T-cell (primary cell): ENCODE measurements at places on chromosomes 7 and 10. TPM values are rescaled to one million over a fixed set of nuclear protein-coding genes. Genes with fewer than 3 reads are reported as not detected.

DNA sequence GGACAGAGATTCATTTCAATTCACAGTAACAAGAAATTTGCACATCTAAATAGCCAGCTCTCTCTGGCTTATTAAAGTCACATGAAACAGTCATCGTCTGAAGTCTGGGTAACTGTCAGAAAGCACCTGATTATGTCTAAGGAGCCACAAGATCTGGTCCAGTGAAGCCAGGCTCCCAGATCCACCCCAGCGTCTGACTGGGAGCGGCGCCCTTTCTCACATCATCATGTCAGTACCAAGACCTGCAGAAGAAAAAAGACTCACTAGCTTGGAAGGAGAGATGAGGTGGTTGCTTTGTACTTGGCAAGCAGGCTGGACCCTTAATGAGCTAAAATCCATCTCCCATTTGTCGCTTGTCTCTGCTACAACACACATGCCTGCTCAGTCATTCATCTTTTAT lies 58.4 kb downstream of the VOPP1 start:
- no peaks in the 10 kb centered on the region for H3K4me1 ChIP-seq
- no peak overlapping the region for H3K27ac ChIP-seq
- no peak for DNase-seq
- no peaks in the 10 kb centered on the region for H3K27me3 ChIP-seq
- peaks cover 3% of the 10 kb centered on the region for H3K36me3 ChIP-seq

DNA sequence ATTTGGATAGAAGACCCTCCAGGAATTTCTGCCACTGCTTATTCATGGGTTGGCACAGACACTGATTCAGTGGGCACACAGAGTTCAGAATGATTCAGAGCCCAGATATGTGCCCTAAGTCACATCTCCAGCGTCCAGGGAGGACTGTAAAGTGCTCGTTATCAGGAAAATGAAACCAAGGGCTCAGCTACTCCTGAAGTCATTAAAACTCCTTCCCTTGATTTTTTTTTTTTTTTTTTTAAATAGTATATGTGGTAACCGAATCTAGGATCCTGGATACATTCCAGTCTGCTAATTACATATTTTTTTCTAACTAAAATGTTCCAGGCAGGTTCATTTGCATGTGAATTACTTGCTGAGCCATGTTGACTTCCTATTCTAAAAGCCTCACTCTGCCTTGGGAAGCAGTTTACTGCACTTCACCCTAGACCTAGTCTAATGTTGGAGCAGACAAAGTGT lies 34.7 kb downstream of the MET start:
- no peak overlapping the region for H3K27ac ChIP-seq
- no peak for DNase-seq
- H3K27me3 ChIP-seq = no peaks in the 10 kb centered on the region
- H3K4me1 ChIP-seq = no peaks in the 10 kb centered on the region

DNA sequence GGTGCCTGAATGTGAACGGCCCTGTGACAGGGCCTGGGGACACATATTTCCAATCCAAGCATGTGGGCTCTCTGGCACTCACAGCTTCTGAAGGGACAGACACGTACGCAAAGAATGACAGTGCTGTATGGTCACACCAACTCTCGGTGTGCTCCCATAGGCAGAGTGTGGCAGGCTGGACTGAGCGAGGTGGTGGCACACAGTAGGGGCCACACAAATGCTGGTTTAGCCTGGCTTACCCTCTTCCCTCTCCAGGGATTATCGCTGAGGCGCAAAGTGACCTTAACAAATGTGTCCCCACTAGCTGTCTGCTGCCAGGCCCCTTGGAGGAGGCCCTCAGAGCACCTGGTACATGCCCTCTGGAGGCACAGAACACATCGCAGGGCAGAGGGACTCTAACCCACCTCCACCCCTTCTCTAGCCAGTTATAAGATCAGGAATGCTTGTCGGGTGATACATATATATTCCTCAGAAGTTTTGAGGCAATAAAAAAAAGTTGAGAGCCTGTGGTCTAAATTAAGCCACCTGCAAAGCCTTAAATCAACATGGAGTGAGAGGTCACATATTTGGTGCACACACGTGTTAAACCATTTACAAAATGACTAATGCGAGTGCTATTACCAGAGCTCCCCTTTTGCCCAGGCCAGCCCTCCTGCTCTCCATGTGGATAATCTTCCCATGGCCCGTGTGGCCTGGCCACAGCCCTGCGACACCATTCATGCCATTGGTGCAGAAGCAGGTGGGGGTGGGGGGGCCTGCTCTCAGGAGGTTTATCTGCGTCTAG lies 262.8 kb upstream of the GRB10 start:
- no peaks in the 10 kb centered on the region for H3K36me3 ChIP-seq
- H3K4me1 ChIP-seq = no peaks in the 10 kb centered on the region
- no peak overlapping the region for H3K27ac ChIP-seq
- no peak for DNase-seq
- peaks cover 8% of the 10 kb centered on the region for H3K27me3 ChIP-seq

- DNase-seq = no peak
- H3K4me1 ChIP-seq = peaks cover 18% of the 10 kb centered on the region
- no peaks in the 10 kb centered on the region for H3K36me3 ChIP-seq
- H3K27me3 ChIP-seq = peaks cover 5% of the 10 kb centered on the region
These were observed 369 bp upstream of the SCIN start for GRCh38 chr7:12570168-12570533.

GRCh38 chr7:47625861-47626715 lies 44.2 kb upstream of the TNS3 start:
- H3K36me3 ChIP-seq = no peaks in the 10 kb centered on the region
- H3K4me3 ChIP-seq = no peak overlapping the region
- H3K27ac ChIP-seq = no peak overlapping the region
- H3K4me1 ChIP-seq = no peaks in the 10 kb centered on the region

DNA sequence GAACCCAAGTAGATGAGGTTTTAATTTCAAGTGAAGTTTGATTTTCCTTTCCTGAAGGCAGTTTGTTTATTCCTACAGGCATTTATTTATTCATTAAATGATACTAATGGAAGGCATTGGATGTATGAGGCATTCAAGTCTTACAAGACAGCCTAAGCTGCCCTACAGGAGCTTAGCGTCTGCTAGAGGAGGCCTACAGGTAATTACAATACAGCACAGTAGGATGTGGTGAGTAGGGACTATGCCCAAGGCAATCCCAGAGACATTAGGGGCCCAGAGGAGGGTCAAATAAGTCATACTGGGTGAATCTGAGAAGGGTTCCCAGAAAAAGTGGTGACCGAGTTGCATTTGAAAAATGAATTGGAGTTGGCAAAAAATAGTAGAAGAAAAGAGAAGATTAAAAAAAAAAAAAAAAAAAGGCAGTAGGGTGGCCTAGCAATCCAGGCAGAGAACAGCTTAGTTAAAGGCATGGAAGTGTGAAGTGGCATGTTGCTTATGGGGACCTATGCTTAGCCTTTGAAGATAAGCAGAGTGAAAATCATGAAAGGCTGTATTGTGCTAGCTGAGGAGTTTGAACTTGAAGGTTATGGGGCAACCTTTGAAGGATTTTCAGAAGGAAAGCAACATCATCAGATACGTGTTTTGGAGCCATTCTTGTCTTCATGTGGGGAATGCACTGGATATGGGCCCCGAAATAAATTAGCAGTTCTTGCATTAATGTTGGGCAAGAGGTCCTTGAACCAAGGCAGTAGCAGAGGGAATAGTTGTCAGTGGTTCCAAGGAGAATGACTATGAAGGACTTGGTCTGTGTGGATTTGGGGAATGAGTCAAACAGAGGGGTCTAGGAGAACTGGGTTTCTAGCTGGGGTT lies 65.5 kb downstream of the SNX10 start:
- H3K27me3 ChIP-seq = no peaks in the 10 kb centered on the region

GRCh38 chr7:100154651-100155491 lies 3.7 kb downstream of the TRAPPC14 start:
- no peak for DNase-seq
- no peak overlapping the region for H3K27ac ChIP-seq
- H3K36me3 ChIP-seq = peaks cover 53% of the 10 kb centered on the region
- peaks cover 71% of the 10 kb centered on the region for H3K4me1 ChIP-seq

DNA sequence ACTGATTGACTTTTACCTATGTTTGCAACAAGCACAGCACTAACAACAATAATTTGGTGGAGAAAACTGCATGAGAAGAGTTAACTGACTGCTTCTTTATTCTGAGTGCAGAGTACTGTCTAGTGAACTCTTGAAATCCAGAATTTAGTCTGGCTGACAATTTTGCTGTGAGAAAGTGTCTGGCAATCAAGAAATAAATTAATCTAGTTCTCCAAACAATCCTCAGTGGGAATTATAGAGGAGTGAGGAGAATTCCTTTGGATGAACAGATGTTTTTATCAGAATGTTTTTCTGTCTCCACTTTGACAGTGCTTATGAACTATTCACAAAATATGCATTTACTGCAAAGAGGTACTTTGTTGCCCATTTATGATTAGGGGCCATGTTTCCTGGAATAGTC lies 694.9 kb upstream of the LRRN3 start:
- no peak for DNase-seq
- H3K4me1 ChIP-seq = no peaks in the 10 kb centered on the region
- no peak overlapping the region for H3K4me3 ChIP-seq
- no peaks in the 10 kb centered on the region for H3K36me3 ChIP-seq
- H3K27ac ChIP-seq = no peak overlapping the region

DNA sequence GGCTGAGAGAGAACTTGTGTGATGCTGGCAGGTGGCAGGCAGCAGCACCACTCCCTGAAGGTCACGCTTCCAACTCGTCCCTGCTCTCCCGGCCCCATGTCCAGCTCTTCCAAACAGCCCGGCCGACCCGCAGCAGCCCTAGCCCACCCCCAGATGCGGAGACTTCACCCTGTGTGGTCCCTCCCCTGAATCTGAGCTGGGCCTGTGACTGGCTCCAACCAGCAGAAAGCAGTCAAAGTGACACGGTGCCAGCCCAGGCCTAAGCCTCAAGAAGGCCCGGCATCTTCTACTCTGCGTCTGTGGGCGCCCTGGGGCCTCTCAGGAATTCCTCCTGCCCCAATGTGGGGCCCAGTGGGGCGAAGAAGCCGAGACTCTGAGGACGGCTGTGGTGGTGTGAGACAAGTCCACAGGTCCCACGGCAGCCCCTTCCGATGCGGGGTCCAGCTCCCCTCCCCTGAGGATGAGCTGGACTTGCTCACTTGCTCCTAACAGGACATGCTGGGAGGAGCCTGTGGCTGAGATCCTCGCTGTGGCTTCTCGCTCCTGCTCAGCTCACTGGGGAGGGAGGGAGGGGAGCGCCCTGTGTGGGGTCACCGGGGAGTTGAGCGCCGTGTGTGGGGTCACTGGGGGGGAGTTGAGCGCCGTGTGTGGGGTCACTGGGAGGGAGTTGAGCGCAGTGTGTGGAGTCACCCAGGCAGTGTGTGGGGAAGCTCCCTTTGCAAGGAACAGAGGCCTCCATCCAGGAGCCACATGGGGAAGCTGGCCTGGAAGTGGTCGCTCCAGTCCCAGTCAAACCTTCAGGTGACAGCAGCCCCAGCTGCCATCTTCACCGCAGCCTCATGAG lies 9.5 kb downstream of the STK32C start:
- no peaks in the 10 kb centered on the region for H3K36me3 ChIP-seq
- DNase-seq = no peak
- no peaks in the 10 kb centered on the region for H3K27me3 ChIP-seq
- H3K4me1 ChIP-seq = no peaks in the 10 kb centered on the region
- H3K27ac ChIP-seq = no peak overlapping the region
- no peak overlapping the region for H3K4me3 ChIP-seq

DNA sequence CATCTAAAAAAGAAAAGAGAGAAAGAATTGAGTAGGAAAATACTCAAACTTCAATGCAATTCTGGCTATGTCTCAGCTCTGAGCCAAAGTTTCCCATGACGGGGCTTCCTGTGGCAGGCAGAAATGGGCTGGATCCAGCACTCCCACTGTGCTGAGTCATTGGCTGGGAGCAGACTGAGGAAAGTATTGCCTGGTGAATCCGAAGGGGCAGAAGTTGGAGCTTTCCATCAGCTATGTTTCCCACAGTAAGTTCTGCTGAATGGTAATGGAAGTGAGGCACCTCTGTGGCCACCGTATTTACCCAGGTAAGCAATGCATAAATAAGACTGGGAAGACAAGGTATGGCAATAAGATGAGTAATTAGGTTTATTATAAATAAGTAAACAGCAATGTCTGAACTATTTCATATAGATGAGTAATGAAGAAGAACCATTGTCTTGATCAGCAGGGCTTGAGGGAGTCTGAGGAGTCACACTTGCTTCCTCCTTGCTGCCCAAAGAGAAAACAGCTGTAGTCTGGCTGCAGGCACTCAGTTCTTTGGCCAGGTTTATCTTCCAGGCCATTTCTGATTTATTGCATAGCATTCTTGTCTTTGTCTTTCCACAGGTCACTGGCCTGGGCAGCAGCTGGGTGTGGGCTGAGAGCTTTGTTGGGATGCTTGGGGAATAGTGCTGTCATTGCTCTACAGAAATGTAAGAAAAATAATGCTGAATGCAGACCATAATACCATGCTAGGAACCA lies 255.3 kb downstream of the DNAJB9 start:
- H3K4me1 ChIP-seq = no peaks in the 10 kb centered on the region
- DNase-seq = no peak
- no peaks in the 10 kb centered on the region for H3K27me3 ChIP-seq
- H3K4me3 ChIP-seq = no peak overlapping the region
- no peaks in the 10 kb centered on the region for H3K36me3 ChIP-seq

- no peak overlapping the region for H3K27ac ChIP-seq
- no peak for DNase-seq
- H3K36me3 ChIP-seq = no peaks in the 10 kb centered on the region
- no peak overlapping the region for H3K4me3 ChIP-seq
These were observed 536 bp downstream of the C10orf105 start for GRCh38 chr10:71719042-71719441.

- no peaks in the 10 kb centered on the region for H3K4me1 ChIP-seq
- peak overlapping the region; percentile 98 for H3K4me3 ChIP-seq
- no peaks in the 10 kb centered on the region for H3K27me3 ChIP-seq
- DNase-seq = no peak
- peak overlapping the region; percentile 79 for H3K27ac ChIP-seq
- no peaks in the 10 kb centered on the region for H3K36me3 ChIP-seq
These were observed 498 bp upstream of the ST7 start for GRCh38 chr7:116952635-116953371.

DNA sequence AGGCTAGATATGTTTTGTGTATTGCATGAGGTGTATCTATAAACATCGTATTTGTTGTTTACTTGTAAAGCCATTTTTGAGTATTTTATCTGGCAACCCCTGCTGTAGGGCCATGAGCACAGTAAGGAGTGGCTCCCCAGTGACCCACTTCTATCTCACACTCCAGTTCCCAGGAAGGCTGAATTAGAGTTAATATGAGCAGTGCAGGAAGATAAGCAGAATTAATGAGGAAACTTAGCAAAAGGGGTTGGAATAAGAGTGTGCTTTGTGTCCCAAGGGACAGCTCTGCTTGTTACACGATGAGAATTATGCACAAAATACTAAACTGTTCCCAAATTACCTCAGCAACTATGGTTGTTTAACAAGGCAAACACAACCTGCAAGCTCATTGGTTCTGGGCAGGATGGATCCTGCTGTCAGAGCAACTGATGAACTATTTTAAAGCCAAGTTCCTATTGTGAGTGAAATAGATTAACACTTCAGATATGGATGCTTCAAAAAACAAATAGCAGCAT lies 1005.8 kb downstream of the NRG3 start:
- no peak for DNase-seq
- no peak overlapping the region for H3K27ac ChIP-seq
- no peaks in the 10 kb centered on the region for H3K27me3 ChIP-seq
- H3K4me3 ChIP-seq = no peak overlapping the region
- no peaks in the 10 kb centered on the region for H3K4me1 ChIP-seq

GRCh38 chr7:31007634-31008033 lies 43.9 kb downstream of the GHRHR start:
- no peak overlapping the region for H3K4me3 ChIP-seq
- no peaks in the 10 kb centered on the region for H3K27me3 ChIP-seq
- no peaks in the 10 kb centered on the region for H3K4me1 ChIP-seq
- DNase-seq = no peak
- H3K27ac ChIP-seq = no peak overlapping the region
- H3K36me3 ChIP-seq = no peaks in the 10 kb centered on the region

The CCDC172 gene
- not detected for total RNA-seq

The SFRP5 gene
- total RNA-seq = 2.2 TPM

The GNGT1 gene
- total RNA-seq = not detected

The ACTL6B gene
- total RNA-seq = not detected

The UTF1 gene
- total RNA-seq = not detected

The BMPER gene
- total RNA-seq = not detected

The SRGN gene
- total RNA-seq = 126 TPM
